NCI-H2171 (cell line): ENCODE measurements at places on chromosomes 2 and 18.

GRCh38 chr2:217621391-217621801 is 381.4 kb downstream of the TNS1 start:
- DNase-seq: no peak

DNA sequence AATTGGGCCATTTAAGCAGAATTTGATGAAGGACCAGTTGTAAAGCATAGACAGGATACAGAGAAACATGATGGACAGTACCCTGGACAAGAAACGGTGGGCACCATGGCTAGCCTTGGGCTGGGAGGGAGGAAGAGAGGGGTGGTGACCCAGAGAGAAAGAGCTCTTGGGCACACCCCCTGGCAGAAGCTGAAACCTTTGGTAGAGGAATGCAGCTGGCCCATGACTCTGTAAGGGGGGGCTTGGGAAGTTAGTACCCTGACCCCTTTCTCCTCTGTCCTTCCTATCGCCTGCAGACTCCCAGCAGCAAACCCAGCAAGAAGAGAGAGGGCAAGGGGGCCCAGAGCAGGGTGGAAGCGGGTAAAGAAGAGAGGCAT is 32.6 kb downstream of the MRPL44 start:
- no peak for DNase-seq

DNA sequence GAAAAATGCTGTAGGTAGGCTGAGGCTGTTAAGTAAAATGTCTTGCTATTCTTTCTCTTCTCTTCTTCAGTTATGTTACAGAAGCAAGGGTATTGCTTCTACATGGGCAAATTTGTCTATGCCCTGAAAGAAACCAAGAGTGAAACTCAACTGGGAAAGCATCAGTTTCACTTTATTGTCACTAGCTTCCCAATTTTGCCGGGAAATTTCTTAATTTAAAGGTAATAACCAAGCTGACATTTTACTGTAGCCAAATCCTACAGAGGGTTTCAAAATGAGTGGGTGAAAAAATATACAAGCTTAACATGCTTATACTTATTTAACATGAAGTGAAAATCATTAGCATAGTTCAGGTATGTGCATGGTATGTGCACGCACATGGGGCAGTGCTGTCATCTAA is 3.2 kb downstream of the TANK start:
- DNase-seq: no peak

DNA sequence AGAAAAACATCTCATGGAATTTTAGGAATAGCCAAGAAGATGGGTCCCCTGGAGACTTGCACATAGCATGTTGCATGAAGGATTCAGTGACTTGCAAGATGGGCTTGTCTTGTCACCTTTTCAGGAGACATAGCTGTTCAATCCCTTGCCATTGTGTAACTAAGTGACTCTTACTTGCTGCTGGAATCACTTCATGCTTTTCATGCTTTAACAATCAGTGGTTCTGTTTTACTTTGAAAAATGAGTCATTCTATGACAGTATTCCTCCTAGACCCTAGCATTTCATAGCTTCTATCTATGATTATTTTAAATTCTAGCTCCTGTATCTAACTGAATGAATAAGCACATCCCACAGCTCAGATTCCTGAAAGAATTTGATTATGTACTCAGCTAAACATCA is 2.8 kb downstream of the KYNU start:
- no peak for DNase-seq

DNA sequence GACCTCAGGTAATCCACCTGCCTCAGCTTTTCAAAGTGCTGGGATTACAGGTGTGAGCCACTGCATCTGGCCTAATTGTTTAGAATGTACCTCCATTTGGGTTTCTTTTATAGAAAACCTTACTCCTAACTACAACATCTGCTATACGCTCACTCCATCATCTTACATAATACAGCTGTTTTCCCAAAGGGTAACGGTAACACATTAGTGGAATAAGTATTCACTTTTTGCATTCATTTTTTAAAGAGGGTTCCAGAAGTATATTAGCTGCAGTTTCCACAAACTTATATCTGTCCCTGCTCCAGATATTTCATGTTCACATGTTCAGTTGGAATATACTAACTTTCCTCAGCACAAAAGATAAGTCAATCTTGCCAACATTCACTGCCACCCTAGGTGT is 640.1 kb upstream of the FSHR start:
- no peak for DNase-seq

DNA sequence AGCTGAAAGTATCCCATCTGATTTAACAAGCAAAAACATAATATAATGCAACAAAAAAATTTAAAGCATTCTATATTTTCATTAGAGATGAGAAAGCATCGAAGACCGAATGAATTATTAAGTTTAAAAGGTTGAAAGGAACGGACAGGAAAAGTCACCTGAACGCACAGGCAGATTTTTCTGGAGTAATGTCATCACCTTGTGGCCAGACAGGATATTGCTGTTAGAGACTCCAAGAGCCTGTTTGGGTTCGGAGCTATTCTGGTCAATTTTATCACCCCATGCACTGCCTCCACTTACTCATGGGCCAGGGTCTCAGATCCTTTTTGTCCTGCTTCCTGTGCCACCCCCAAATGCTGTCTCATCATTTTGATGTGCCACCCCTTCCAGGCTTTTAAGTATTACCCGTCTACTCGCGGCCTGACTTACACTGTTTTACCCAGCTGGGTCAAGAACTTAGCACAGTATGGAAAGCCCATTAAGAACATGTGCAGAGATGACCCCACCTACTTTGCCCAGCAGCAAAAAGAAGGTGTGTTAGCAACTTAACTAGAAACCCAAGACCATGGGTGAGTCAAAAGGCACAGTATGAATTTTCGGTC is 27.3 kb downstream of the GKN2 start:
- peak; percentile 19 for DNase-seq

- no peak for DNase-seq
Observed at GRCh38 chr2:103873716-103874351, 980.1 kb upstream of the POU3F3 start.

GRCh38 chr2:75729861-75730260 is 19.1 kb upstream of the GCFC2 start:
- no peak for DNase-seq

GRCh38 chr2:213429516-213429915 is 145.3 kb downstream of the SPAG16 start:
- no peak for DNase-seq

DNA sequence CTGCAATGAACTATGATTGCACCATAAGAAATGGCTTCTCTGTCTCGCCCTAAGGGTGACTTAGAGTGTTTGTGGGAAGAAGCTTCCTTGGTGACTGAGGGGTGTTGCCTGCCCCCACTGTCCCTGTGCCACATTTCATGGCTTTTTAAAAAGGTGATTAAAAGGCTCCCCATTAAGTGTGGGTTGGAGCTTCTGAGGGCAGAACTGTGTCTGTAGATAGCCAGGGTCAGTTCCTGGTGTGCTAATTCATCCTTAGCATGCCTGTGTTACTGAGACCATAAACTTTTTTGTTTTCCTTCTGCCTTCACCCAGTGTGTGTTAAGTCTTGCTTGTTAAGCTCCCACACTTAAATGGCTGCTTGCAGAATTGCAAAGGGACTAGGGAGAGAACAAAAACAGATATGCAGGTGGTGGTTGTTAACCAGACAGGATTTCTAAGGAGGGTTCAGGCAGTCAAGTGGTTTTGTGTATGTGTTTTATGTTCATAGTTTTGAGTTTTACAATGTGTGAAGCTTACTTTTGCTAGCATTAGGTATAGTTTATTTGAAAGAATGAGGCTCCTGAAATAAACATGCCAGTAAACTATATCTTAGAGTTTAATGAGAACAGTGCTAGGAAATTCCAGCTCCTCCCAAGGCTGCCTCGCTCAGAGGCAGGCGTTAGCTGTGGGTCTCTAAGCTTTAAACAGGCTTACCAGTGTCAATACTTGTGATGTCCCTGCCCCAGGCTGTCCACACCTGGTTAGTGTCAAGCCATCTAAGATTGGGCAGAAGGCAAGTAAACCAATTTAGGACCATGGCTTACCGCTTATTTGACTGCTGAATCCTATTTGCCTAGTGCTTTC is 14.5 kb downstream of the CERS6 start:
- DNase-seq: no peak

DNA sequence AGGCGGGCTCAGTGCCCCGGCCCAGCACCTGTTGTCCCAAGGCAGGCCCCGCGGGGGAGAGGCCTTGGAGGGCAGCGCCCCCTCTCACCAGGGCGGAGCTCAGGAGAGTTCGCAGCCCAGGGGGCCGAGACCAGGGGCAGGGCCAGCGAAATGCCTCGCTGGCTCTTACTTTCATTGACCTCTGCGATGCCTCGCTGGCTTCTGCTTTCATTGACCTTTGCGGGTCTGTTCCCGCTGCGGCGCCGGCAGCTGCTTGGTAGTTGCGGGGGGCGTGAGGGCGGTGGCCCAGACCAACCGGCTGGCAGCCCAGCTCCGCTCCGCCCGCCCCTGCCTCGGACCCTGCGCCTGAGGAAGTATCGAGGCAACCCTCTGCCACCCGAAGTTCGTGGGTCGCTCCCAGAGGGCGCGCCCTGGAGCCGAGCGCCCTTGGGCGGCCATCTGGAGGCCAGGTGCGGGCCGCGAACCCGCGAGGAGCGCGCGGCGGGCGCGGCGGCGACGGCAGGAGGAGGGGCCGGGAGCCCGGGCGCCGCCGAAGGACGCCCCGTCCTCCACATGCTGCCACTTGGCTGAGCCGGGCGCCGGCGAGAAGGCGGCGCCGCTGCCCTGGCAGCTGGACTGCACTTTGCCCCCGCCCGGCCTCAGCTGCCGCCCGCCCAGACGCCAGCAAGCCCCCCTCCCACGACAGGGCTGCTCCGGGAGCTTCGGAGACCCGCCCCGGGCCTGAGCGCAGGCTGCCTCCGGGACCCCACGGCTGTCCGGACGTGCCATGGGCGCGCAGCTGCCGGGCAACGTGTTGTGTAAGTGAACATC is 118.0 kb upstream of the MSTN start:
- DNase-seq: peak; percentile 22

- DNase-seq: no peak
Observed at GRCh38 chr2:72815655-72816278, 10.1 kb downstream of the EXOC6B start.

DNA sequence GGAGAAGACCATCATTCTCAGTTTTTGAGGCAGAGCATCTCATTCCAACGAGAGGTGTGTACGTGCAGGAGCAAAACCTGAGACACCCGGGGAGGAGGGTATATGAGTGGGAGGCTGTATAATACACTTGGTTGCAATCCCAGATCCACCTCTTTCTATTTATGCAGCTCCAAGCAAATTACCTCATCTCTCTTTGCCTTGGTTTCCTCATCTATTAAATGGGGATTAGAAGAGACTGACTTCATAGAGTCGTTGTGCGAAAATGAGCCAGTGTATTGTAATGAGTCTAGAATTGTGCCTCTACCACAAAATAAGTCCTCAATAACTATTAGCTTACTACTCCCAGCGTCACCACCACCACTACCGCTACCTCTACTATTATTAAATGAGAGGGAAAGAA is 40.1 kb downstream of the TGOLN2 start:
- no peak for DNase-seq

GRCh38 chr18:26453386-26453901 is 94.9 kb downstream of the KCTD1 start:
- no peak for DNase-seq

GRCh38 chr2:197209742-197210408 is 100.7 kb downstream of the ANKRD44 start:
- no peak for DNase-seq

- DNase-seq: no peak
Observed at GRCh38 chr2:69943000-69943842, 18.2 kb downstream of the ASPRV1 start.

DNA sequence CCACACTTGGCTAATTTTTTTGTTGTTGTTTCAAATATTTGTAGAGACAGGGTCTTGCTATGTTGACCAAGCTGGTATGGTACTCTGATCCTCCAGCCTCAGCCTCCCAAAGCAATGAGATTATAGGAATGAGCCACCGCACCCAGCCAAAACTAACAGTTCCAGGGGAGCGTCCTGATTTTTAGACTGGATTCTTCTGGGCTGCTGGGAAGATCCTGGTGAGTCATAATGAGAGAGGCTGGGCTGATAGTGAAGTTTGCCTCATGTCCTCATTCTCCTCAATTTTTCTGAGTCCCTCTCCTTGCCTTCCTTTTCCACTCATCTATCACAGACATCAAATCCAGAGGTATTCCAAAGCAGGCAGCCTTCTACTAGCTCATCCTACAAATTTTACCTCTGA is 81.3 kb downstream of the VSNL1 start:
- no peak for DNase-seq

GRCh38 chr2:239138610-239139009 is 262.2 kb downstream of the HDAC4 start:
- DNase-seq: no peak

GRCh38 chr2:172423160-172423559 is 4.2 kb upstream of the ITGA6 start:
- DNase-seq: no peak

DNA sequence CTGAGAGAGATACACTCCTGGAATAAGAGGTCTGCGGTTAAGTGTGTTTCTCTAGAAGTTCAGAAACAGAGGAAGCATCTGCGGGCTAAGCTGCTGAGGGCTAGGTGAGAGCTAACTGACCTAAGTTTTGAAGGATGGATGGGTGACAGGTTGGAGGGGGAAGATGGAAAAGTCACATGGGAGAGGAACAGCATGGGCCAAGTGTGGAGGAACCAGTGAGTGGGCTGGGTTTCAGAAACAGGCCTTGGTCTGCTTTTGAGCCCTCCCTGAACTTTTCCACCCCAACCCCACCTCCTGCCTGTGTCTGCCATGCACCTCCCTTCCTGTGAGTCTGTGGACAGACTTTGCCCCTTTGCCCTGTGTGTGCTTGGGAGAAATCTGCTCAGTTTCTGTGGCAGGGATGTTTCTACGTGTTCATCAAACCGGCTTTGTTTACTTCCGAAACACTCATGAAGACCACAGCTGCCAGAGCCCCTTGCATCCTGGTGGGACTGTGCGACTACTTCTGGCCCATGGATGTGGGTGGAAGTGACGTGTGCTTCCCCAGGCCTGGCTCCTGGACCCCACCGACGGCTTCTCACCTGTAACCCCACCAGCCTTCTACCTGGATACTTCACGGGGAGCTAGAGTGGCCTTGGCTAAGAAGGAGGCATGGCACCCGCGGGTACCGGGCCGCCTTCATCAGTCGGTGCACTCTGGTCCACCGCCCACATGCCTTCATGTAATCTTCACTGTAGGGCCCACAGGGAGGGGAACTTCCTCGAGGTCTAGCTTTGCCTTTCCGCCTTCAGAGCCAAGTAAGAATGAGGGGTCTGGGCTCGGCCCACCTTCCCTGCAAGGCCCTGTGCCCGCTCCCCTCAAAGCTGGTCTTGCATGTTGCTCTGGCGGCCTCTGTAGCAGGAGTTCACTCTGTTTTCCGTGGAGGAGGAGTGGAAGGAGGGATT is 1.4 kb upstream of the HPCAL1 start:
- no peak for DNase-seq

GRCh38 chr2:227536445-227536844 is 62.2 kb upstream of the SCYGR2 start:
- peak; percentile 20 for DNase-seq

DNA sequence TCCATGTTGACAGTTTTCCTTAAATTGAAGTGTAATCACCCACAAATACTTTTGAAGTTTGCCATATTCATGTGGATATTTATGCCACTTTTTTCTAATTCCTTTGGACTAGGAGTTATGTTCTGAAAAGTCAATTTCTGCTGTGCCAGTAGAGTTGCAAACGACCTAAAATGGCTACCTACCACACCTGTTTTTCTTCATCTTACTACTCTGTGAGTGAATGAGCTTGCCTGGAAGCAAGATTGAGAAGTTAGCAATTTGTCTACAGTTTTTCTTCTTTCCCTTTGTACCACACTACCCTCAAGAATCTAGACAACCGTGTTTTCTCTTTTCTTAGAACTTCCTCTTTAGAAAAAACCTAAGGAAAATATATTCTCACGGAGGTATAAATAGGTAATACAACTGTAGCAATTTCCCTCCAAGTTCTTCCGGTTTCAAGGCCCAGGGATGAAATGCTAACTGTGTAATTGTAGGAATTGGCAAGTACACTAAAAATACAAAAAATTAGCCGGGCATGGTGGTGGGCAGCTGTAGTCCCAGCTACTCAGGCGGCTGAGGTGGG is 7.3 kb upstream of the SLC39A10 start:
- DNase-seq: no peak
